Activated T-cell treated with anti-CD3 and anti-CD28 coated beads for 4 hours (primary cell): ENCODE measurements at places on chromosomes 11 and 22.
A peak's percentile ranks its signal among the peaks of the same experiment; 100 is the strongest.

DNA sequence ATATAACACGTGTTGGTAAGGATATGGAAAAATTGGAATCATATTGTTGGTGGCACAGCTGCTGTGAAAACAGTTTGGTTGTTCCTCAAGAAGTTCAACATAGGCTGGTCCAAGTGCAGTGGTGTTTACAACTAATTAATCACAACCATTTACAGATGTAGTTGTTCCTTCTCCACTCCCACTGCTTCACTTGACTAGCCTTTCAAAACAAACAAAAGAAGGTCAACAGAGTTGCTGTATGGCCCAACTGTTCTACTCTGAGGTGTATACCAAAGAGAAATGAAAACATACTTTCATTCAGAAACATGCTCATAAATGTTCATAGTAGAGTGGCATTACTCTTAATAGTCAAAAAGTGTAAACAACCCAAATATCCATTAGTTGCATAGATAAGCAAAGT is 36.6 kb upstream of the ACAT1 start:
- DNase-seq, result no peak

- no peak for DNase-seq
Observed at GRCh38 chr22:40403651-40404050, 33.3 kb downstream of the SGSM3 start.

GRCh38 chr11:87150936-87151335 is 113.2 kb downstream of the TMEM135 start:
- DNase-seq, result no peak

GRCh38 chr11:3069425-3069824 is 12.2 kb upstream of the CARS1 start:
- no peak for DNase-seq

- no peak for DNase-seq
Observed at GRCh38 chr11:72553706-72554105, 119.4 kb upstream of the CLPB start.

DNA sequence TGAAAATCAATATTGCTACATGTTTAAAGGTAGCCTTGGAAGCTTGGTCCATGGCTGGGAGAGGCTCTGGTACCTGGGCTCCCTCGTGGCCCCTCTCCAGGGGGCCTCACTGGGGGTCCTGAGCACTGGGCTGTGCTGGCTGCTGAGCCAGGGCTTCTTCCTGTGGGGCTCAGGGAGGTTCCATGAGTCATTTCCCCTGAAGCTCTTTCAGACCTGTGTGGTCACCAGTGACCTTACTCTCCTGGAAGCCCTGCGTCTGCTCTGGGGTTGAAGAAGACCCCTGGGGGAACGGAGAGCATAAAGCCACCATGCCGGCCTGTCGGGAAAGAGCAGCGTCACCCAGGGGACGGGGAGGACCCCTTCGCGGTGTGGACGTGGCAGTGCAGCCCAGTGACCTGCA is 389.0 kb downstream of the TBC1D22A start:
- no peak for DNase-seq

DNA sequence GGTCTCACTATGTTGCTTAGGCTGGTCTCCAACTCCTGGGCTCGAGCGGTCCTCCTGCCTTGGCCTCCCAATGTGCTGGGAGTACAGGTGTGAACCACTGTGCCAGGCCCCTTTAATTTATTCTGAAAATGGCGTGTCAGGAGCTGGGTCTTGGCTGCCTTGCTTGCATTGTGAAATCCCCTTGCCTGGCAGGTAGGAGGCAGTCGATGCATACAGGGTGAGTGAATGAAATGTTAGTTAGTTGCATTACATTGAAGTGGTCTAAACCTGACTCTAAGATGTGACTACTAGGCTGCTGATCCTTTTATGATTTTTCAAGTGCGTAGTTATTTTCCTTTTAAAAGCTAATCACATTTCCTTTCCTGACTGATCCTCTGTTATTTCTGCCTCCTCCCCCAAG is 42.9 kb downstream of the PARVB start:
- no peak for DNase-seq

DNA sequence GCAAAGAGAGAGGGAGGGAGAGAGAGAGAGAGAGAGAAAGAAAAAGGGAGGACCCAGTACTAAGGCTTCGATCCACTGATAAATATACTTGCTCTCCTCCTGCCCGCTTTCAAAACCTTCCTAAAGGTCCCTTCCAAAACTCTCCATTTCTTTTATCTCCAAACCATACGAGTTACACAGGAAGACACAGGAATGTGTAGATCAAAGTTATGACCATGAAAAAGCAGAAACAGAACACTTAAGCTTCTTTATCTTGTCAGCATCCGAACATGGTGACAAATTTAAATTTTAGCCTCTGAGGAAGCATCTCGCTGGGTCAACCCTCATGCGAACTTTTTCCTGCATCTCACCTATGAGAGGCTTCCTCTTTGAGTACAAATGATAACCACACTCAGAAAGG is 29.2 kb upstream of the POGLUT3 start:
- DNase-seq, result no peak

DNA sequence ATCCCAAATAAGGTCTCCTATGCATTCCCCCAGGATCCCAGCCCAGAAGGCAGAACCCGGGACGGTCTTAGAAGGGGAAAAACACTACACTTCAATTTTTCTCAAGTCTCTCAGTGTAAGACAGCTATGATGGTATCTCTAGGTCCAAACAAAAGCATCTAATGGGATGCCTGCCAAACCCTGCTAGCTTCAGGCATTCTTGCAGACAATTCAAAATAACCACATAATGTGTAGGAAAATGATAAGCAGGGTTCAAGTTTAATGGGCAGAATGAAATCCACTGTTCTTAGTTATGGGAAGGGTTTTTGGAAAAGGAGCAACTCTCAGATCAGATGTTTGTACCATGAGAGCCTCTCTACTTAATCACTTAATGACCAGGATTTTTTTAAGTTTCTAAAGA is 119.8 kb upstream of the ANO1 start:
- no peak for DNase-seq

DNA sequence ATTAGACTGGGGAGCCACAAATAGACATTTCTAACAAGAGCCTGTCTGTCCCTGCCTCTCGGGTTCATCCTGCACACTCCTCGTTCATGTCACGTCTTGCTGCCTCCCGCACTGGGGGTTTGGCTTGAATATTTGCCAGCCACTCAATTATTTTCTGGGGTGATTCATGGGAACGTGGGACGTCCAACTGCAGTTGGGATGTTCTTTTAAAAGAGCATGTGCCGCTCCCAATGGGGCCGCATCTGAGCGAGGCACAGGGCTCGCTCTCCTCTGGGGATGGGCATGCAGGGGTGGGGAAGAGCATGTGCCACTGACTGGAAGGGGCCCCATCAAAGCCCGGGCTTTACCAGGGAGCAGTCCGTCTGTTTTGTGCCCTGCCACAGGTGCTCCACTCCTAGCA is 43.4 kb downstream of the PARVG start:
- no peak for DNase-seq

- peak; percentile 65 for DNase-seq
Observed at GRCh38 chr11:107565219-107565937, at the start of gene ALKBH8. Gene ALKBH8, minus strand, starts transcription at chr11:107565735. Its CDS starts 4,842 bp downstream, at chr11:107560893.

GRCh38 chr11:73331138-73331916 is 23.3 kb downstream of the ARHGEF17 start:
- DNase-seq, result no peak

GRCh38 chr22:49685686-49686085 is 142.0 kb downstream of the BRD1 start:
- no peak for DNase-seq

DNA sequence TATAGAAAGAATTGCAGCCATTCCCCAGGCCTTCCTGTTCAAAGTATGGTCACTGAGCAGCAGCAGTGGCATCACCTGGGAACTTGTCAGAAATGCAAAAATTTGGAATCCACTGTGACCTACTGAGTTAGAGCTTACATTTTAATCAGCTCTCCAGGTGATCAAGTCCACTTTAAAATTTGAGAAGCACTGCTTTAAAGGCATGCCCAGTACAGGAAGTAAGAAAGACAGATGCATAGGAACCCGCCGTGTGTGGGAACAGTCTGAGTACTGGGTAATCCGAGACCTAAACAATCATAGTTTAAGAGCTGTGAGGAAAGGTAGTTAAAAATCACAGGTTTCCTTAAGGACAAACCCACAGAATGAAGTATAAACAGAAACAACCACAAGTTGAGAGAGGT is 462.4 kb downstream of the RAB38 start:
- DNase-seq, result no peak

DNA sequence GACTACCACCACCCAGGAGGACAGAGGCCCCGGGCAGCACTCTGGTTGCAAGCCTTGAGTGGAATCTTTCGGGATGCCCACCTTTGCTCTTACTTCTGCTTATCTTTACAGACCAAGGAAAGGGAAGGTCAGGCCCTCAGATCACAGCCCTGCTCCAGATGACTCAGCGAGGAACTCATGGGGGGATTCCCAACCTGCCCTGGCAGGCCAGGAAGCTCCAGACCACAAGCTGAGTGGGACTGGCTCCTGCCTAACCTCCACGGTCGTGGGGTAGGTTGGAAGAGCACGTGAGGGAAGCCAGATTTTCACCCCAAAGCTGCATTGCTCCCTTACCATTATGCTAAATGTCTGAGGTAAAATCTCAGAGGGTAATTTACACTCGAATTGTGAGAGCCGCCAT is 11.8 kb downstream of the TBC1D10A start:
- DNase-seq, result peak; percentile 15

DNA sequence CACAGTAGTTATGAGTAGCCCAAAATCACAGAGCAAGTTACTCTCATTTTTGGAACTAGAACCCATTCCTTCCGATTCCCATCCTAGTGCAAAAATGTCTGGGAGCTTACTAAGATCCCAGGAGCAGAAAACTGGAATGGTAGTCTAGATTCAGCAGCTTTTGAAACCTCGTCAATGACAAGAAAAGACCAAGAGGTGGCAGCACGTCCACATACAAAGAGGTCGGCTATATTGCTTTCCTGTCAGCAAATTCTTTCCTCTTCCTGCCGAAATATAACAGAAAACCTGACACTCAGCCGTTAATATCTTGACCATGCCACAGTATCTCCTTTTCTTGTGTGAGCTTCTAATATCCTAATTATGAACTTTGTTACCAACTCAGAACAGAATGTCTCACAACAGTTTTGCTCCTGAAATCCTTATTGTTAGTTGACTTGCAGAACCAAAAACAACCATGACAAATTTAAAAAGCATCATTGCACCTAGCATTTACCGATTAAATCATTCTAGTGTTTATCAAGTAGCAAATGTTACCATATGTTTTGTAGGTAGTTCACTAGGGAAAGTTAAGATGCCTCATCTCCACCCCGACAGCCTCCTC is 92.8 kb upstream of the OR9G4 start:
- no peak for DNase-seq

DNA sequence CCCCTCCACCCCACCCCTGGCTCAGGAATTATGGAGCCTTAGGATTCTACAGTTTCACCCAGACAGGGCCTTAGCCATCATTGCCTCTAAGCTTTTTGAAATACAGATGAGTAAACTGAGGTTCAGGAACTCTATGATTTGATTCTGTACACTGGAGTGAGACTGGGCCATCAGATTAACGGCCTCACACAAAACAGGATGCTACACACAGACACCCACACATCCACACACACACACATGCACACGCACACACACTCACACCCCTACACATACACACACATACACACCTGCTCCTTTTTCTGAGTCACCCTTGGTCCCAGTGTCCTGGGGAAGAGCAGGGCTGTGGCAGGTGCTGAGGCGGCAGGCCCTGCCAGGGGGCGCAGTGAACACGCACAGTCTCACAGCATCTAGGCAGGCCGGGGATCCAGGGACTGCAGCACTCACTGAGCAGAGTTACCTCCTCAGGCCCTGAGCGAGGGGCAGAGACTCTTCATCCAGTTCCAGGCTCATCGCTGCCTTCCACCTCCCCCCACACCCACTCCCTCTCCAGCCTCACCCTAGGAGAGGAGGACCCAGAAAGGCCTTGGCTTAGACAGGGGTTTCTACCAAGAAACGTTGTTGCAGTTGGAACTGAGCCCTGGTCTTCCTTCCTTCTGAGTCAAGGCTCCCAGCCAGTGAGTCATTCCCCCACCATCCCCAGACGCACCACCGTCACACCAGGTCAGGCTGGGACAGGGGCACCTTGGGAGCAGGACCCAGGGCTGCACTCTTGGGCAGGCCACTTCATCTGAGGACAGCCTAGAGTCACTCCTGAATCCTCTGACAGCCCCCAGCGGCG is 89.8 kb upstream of the PARVA start:
- DNase-seq, result no peak

DNA sequence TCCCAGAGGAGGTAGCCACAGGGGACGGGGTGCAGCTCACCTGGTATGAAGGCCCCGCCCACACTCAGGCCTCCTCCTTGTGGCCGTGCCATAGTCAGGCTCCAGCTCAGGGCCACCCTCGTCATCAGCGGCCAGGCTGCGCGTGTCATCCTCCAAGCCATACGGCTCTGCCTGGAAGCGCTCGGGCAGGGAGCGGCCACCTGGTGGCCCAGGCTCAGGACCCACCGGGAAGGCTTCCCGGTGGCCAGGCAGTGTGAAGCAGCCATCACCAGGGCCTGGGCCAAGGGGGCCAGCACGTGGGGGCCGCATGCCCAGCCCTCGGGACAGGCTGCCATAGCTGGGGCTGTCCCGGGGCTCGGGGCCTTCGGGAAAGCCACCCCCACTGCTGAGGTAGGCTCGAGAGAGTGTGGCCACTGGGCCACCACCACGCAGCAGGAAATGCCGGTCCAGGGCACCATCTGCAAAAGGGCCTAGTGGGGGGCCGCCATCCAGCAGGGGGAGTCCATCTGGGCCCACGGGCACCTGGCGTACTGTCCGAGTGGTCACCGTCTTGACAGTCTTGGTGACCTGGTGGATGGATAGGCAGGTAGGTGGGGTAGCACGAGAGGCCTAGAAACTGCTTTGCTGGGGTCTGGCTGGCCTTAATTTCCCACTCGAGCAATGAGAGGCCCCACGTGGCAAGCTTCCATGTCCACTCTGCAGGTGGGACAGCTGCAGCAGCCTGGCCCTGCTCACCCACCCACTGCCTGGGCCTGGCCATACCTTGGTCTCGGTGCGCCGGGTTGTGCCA is 35.3 kb downstream of the ARVCF start:
- no peak for DNase-seq

DNA sequence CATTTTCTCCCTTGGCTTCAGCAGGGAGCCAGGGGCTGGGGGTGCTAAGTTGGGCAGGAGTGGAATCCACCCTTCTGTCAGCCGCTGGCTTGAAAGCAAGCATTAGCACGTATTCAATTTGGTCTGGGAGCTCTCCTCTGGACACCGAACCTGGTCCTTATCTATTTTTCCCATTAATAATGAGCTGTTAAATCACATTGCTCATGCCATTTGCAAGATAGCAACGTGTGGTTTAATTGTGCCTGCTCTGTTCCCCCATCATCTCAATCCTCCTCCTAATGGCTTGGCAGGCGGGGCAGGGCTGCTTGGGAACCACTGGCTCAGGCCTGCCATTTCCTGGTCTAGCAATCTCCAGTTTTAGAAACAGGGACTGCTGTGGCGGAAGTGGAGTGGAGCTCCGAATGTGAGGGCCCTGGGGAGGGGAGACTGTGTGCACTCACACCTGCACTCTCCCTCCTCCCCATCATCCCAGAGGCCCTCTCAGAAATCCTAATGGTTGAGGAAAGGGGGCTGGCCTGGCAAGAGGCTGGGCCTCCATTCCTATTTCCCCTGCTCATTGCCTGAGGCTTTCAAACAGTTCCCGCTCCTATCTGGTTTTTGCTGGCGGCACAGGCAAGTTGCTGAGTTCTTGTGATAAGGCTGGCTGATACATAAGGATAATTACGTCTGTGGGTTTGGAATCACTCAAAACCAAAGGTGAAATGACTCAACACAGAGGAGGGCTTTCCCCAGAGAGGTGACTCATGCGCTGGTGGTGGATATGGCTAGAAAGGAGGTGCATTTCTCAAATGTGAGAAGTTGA is 201.2 kb upstream of the E2F8 start:
- DNase-seq, result no peak

GRCh38 chr22:46109474-46110003 is 40.8 kb upstream of the PPARA start:
- no peak for DNase-seq
